ENCODE measurements at places on chromosomes 3 and 15. TPM values are rescaled to one million over a fixed set of nuclear protein-coding genes. Genes with fewer than 3 reads are reported as not detected.

The SKOR1 gene
- total RNA-seq = 4.0 TPM

The GPR27 gene
- 4.7 TPM for total RNA-seq

The MASP1 gene
- 1.7 TPM for total RNA-seq

The FRG2C gene
- total RNA-seq = 0.47 TPM

The COLQ gene
- 4.8 TPM for total RNA-seq

The COMMD2 gene
- 60.8 TPM for total RNA-seq

The LINGO1 gene
- 180 TPM for total RNA-seq

The SKIL gene
- total RNA-seq = 52.3 TPM

The CDV3 gene
- total RNA-seq = 91.2 TPM

The NPAP1 gene
- 0.07 TPM for total RNA-seq

The ADGRG7 gene
- total RNA-seq = not detected

The CHDH gene
- total RNA-seq = 0.61 TPM

The C3orf38 gene
- 26.0 TPM for total RNA-seq

The FGF12 gene
- 33.1 TPM for total RNA-seq

The IMPG2 gene
- 2.4 TPM for total RNA-seq

DNA sequence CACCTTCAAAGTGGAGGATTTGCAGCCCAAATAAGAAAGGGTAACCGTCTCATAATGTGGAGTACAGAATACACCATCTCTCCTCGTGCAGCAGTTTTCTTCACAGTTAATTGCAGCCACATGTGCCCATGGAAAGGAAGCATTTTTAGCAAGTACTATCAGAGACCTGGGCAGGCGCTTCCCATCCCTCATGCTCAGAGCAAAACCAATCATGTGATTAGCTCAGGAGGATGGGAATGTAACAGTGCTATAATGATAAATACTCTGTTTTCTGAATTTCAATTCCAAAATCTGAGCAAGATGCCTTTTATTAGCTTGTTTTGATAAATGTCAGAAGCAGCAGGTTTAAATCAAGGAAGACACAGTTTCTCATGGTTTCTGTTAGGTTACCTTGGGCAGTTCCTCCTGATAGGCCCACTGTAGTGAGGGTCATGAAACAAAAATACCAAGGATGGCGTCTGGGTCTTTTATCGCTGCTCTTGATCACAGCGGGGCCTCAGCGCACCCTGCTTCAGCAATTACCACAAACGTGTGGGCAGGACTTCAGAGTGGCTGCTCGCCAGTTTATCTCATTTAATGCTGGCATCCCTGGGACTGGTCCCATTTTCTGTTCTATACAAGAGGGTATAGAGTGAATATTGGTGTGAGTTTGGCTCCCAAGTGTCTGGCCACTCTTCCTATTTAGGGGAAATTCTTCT is 92.6 kb upstream of the VGLL4 start:
- no peak for DNase-seq
- peaks cover 5% of the 10 kb centered on the region for H3K4me1 ChIP-seq
- H3K36me3 ChIP-seq = peaks cover under 1% of the 10 kb centered on the region
- H3K4me3 ChIP-seq = no peak overlapping the region
- peaks cover 2% of the 10 kb centered on the region for H3K27me3 ChIP-seq
- H3K27ac ChIP-seq = no peak overlapping the region

- H3K36me3 ChIP-seq = no peaks in the 10 kb centered on the region
- H3K27ac ChIP-seq = no peak overlapping the region
- no peaks in the 10 kb centered on the region for H3K4me1 ChIP-seq
- H3K4me3 ChIP-seq = no peak overlapping the region
Observed at GRCh38 chr3:188889054-188889491, 282.7 kb upstream of the TPRG1 start.

GRCh38 chr15:80202016-80202315 is 49.2 kb downstream of the FAH start:
- H3K27me3 ChIP-seq = no peaks in the 10 kb centered on the region
- peaks cover 5% of the 10 kb centered on the region for H3K4me1 ChIP-seq
- no peak overlapping the region for H3K27ac ChIP-seq
- H3K36me3 ChIP-seq = no peaks in the 10 kb centered on the region

DNA sequence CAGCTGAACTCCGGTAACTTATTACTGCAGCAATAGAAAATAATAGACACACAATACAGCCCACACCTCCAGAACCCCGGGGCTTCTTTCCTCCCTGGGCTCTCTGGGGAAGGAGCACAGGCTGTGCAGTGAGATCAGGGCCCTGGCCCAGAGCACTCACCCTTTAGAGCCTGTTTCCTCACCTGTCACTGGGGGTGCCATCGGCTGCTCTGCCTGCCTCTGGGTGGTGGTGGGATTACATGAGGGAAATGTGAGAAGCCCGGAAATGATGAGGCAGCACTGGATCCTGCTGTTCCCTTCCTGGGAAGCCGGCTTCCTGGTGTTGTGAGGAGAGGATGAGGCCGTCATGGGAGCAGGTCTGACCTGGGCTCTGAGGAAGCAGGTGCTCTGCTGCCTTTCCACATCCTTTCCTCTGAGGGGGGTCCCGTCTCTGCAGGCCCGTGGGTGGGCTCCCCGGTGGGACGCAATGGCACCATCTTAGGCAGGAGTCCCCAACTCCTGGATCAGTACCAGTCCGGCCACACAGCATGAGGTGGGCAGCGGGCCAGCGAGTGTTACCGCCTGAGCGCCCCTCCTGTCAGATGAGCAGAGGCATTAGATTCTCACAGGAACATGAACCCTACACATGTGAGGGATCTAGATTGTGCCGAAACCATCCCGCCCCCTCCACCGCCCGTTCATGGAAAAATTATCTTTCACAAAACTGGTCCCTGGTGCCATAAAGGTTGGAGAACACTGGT is 220.9 kb upstream of the CTDSPL start:
- DNase-seq = no peak
- H3K4me1 ChIP-seq = peaks cover 6% of the 10 kb centered on the region
- no peaks in the 10 kb centered on the region for H3K36me3 ChIP-seq
- no peaks in the 10 kb centered on the region for H3K27me3 ChIP-seq
- H3K4me3 ChIP-seq = no peak overlapping the region

GRCh38 chr3:184284696-184285095 is 8.9 kb downstream of the ECE2 start:
- no peak overlapping the region for H3K27ac ChIP-seq
- H3K36me3 ChIP-seq = peaks cover 10% of the 10 kb centered on the region
- peaks cover 10% of the 10 kb centered on the region for H3K27me3 ChIP-seq
- no peak overlapping the region for H3K4me3 ChIP-seq
- peak; percentile 78 for DNase-seq

- H3K36me3 ChIP-seq = no peaks in the 10 kb centered on the region
- H3K27ac ChIP-seq = no peak overlapping the region
- peaks cover 25% of the 10 kb centered on the region for H3K27me3 ChIP-seq
- peaks cover 16% of the 10 kb centered on the region for H3K4me1 ChIP-seq
- DNase-seq = no peak
- H3K4me3 ChIP-seq = peak overlapping the region; percentile 98
Observed at GRCh38 chr15:88606070-88606794, 14.9 kb upstream of the AEN start.

DNA sequence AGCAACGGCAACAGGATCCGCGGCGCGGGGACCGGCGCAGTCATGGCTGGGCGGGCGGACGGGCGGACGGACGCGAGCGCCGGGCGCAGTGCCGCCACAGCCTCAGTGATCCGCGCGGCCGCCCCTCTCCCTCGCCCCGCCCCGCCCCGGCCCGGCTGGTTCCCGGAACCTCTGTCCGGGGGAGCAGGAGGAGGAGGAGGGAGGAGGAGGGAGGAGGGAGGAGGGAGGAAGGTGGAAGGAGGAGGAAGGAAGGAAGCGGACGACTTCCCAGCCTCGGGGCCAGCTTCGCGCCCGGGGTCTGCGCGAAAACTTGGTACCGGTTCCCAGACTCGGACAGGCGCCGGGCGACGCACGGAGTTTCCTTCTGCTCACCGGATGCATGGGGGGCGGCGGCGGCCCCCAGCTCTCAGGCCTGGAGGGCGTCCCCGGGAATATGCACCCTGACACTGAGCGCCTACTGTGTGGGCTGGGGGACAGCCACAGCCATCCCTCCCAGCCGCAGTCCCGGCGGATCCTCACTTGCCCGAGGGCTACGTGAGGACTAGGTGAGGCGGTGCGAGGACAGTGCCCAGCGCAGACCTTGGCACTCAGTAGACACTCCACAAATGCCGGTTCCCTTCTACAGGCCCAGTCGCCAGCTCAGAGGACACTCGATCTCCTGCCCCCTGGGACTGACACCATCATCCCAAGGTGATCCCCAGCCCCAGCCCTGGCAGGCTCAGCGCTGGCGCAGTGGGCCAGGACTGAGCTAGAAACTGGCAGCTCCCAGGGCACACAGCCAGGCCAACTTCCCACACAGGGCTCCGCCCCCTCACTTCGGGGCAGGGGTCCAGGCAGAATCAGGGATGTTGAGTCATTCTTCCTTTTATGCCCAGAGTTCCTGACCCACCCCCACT is at the start of gene SHISA5:
Gene SHISA5 (minus strand): TSS at position 124 of the 896 bp plus-strand sequence. CDS start 80 bp downstream, at position 44.
- H3K4me1 ChIP-seq = peaks cover 17% of the 10 kb centered on the region
- no peaks in the 10 kb centered on the region for H3K36me3 ChIP-seq
- H3K27ac ChIP-seq = no peak within 1 kb of the TSS
- H3K4me3 ChIP-seq = peak within 1 kb of the TSS; percentile 62

DNA sequence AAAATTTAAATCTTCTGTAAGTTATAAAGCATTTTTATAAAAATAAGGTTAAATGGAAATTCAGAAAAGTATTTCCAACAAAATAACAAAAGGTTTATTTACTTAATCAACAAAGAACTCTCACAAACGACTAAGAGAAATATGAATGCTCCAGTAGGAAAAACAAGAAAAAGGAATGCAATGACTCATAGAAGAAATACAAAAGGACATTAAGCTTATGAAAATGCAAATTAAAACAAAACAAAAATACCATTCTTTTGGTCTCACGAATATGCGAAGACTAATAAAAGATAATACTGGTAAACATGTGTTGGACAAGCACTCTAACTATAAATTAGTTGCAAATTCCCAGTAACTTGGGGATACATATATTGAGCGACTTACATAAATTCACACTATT is 17.5 kb upstream of the TBC1D5 start:
- H3K4me3 ChIP-seq = no peak overlapping the region
- DNase-seq = no peak
- no peaks in the 10 kb centered on the region for H3K4me1 ChIP-seq
- no peaks in the 10 kb centered on the region for H3K27me3 ChIP-seq
- no peaks in the 10 kb centered on the region for H3K36me3 ChIP-seq

DNA sequence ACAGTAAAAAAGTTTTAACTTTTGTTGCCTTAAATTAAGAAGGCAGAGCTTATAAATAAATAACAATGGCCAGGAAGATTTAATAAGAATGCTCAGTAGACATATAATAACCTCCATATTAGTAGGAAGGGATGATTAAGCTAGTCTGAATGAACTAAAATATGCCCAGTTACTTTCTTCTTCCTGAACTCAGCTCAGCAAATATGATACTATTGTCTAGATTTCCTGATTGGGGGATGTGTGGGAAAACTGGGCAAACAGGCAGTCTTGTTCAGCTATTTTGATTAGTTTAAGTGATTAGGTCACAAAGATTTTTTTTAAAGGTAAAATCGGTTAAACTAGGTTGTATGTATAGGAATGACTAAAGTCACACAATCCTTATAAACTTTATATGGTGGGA is 167.2 kb upstream of the SLC2A2 start:
- DNase-seq = no peak
- H3K4me1 ChIP-seq = no peaks in the 10 kb centered on the region
- no peaks in the 10 kb centered on the region for H3K27me3 ChIP-seq

DNA sequence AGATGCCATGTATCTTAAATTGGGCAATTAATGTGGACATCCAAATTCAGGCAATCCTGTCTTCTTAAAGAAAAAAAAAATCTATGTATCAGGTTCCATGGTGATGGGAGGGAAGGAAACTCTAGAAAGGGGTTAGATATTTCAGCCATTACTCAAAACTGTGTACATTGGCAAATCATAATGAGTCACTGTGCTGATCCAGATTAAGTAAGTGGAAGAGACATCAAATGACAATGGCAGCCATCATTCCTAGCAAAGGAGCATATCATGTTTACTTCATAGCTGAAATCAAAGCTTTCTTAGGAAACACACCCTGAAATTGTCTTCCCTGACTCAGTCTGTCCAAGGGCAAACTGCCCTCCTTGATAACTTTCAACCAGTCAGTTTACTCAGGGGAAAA is 713.3 kb upstream of the GBE1 start:
- no peak overlapping the region for H3K27ac ChIP-seq
- H3K27me3 ChIP-seq = no peaks in the 10 kb centered on the region
- no peaks in the 10 kb centered on the region for H3K36me3 ChIP-seq
- no peaks in the 10 kb centered on the region for H3K4me1 ChIP-seq
- H3K4me3 ChIP-seq = no peak overlapping the region
- DNase-seq = no peak

- DNase-seq = peak; percentile 82
- H3K27me3 ChIP-seq = peaks cover 2% of the 10 kb centered on the region
- no peak overlapping the region for H3K4me3 ChIP-seq
- no peaks in the 10 kb centered on the region for H3K36me3 ChIP-seq
- no peak overlapping the region for H3K27ac ChIP-seq
Observed at GRCh38 chr15:29668120-29668602, 154.1 kb downstream of the TJP1 start.

GRCh38 chr3:50172626-50173220 is 17.6 kb downstream of the SEMA3F start:
- no peak overlapping the region for H3K4me3 ChIP-seq
- H3K27me3 ChIP-seq = no peaks in the 10 kb centered on the region
- DNase-seq = no peak

DNA sequence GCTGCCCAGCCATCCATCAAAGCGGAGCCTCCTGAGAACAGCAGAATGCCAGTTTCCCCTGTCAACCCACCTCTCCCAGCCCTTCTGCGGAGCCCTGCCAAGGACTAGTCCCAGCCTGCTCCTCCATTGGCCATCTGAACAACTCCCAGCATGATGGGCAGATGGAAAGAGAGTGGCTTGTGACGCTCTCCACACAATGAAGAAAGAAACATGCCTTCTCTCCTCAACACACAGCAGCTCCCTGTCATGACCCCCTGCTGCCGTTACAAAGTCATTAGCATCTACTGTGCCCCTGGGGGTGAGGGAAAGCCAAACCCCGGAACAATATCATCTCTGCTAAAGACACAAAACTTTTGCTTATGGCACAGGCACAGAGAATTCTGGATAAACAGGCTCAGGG is 33.6 kb downstream of the MECOM start:
- no peak overlapping the region for H3K4me3 ChIP-seq
- peaks cover 8% of the 10 kb centered on the region for H3K4me1 ChIP-seq
- no peaks in the 10 kb centered on the region for H3K27me3 ChIP-seq
- no peak for DNase-seq
- H3K36me3 ChIP-seq = no peaks in the 10 kb centered on the region

GRCh38 chr3:129118745-129119144 is 2.9 kb downstream of the RAB43 start:
- H3K4me1 ChIP-seq = peaks cover 1% of the 10 kb centered on the region
- no peaks in the 10 kb centered on the region for H3K36me3 ChIP-seq
- no peak for DNase-seq
- H3K27me3 ChIP-seq = peaks cover 3% of the 10 kb centered on the region
- peak overlapping the region; percentile 28 for H3K27ac ChIP-seq
- H3K4me3 ChIP-seq = no peak overlapping the region

- peaks cover 2% of the 10 kb centered on the region for H3K4me1 ChIP-seq
- no peaks in the 10 kb centered on the region for H3K27me3 ChIP-seq
- DNase-seq = no peak
- no peak overlapping the region for H3K27ac ChIP-seq
- no peak overlapping the region for H3K4me3 ChIP-seq
- no peaks in the 10 kb centered on the region for H3K36me3 ChIP-seq
Observed at GRCh38 chr15:99010768-99011167, 3.2 kb upstream of the PGPEP1L start.
